Left colon (tissue), 2 donors: ENCODE measurements at places on chromosomes 2 and 18.
A peak's percentile ranks its signal among the peaks of the same experiment; 100 is the strongest.

DNA sequence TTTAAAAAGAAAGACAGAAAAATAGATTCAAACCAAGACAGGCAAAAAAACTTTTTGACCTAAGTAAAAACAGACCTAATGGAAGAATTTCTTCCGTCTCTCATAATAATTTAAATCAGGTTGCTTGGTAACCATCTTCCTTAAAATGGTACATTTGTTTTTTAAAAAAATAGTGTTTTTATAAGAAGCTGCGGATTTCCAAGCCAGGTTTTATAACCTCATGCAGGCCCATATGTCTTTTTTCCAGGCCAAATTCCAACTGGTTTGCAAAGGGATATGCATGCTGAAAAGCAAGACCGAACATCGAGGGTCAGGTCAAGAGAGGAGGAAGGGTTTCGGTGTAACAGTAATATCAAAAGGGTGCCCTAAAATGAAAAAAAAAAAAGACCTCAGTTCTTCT, 172.9 kb downstream of the MAIP1 start:
- DNase-seq: no peak

DNA sequence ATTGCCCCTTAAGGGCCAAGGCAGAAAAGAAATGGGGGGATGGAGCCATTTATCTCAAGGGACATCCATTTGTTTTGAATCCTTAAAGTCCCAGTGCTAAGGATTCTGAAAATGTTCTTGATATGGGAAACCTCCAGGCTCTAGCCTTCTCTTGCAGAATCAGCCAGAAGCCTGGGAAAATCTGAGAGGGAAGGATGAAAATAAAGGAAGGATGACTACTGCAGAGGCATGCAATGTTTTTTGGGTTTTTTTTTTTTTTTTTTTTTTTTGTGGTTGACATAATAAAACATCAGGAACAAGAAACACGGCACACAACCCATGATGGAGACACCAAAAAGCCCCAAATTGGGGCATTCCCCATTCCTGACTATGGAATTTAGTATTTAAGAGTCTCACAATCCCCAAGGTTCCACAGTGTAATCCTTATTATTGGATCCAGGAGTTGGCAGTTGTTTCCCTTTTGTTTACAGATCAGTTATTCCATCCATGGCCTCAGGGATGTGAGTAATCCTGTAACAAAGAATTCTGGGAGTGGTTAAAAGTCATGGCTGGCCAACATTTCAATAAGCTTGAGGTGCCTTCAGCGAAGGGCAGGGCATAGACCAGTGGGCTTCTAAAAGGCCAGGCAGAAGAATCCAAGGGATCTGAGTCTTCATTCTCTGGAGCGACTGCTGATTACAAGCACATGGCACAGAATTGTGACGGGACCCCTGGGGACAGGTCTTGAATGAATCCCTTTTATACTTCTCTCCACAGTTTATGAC, 337.5 kb downstream of the GULP1 start:
- DNase-seq: no peak

GRCh38 chr2:185507719-185508118, 230.9 kb upstream of the FSIP2 start:
- no peak for DNase-seq

DNA sequence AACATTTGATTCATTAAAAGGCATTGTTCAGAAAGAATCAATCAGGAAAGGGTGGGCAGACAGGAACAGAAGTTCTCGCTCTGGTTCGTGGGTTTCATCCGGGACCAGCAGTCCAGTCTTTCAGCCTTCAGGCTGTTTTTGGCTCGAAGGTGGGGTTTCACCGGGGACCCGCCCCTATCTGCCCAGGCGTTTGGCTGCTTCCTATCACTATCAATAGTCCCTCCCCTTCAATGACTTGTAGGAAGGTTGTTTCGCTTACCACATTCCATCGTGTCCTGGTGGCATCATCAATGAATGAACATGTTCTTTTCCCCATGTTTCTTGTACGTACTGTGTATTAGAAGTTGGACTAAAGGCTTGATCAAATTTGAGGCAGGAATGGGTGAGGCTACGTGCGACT, 130.3 kb downstream of the NEDD4L start:
- no peak for DNase-seq

- DNase-seq: peak; percentile 77
Observed at GRCh38 chr2:172103471-172104272, 972 bp upstream of the DLX2 start.

GRCh38 chr2:62321380-62322289, 125.7 kb downstream of the B3GNT2 start:
- no peak for DNase-seq

DNA sequence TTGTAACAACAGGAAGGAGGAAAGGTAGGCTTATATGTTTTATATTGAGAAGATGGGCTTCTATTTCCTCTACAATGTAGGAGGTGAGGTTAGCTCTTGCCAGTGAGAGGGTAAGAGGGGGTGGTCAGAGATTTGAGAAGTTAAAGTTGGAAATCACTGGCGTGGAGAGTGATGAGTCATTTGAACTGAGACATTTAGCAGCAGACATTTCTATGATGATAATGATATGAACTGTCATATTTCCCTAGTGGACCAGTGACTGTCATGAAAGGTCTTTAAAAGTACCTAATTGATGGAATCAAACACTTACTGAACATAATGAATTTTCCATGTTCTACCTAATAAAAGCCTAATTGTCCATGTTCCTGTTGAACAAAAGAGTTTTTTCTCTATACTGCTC, 126.1 kb downstream of the FAM161A start:
- DNase-seq: no peak

DNA sequence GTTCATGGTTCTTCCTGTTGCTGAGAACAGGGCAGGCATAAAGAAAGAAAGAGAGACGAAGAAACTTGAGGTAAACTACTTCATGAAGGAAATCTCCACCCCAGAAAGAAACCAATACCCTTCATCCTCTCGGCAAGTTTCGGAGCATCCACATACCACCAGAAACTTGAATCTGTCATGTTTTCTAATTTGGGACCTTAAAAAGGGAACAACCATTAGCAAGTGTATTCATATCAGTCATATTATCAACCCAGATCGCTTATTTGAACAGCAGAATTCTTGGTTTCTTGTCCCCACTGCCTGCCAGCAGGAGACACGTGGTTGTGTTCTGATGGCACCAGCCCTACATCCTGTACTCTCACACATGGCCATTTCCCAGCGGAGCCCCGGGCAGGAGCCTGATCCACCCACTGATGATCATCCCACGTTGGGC, 53.2 kb upstream of the FZD7 start:
- no peak for DNase-seq

DNA sequence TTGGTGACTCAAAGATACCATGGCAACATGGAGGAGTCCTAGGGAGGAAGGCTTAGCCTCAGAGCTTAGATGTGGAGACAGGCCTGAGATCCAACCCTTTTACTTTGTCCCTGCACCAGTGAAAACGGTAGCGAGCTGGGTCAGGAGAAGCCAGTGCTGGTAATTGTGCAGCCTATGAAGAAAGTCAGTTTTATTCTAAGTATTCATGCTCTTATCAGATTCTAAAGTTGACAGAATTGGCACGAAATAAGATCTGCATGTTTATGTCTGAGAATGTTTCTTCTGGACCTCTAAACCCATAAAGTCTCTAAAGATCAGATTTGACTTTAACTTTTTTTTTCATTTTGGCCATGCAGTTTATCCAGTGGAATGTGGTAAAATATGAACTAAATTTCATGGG, 93.8 kb downstream of the SCG2 start:
- no peak for DNase-seq

DNA sequence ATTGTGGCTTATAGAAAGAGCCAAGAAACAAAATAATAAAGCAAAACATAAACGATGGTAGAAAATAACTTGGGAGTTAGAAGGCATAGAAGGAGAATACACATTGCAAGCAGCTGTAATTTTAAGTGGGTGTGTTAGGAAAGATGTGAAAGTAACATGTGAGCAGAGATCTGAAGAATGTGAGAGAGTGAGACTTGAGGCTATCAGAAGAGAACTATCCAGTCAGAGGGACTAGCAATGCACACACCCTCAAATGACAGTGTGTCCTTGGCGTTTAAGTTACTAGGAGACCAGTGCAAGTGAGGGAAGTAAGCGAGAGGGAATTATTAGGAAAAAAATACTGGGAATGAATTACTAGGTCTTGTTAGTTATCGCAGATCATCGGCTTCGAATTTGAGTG, 304.9 kb downstream of the DSEL start:
- DNase-seq: no peak

DNA sequence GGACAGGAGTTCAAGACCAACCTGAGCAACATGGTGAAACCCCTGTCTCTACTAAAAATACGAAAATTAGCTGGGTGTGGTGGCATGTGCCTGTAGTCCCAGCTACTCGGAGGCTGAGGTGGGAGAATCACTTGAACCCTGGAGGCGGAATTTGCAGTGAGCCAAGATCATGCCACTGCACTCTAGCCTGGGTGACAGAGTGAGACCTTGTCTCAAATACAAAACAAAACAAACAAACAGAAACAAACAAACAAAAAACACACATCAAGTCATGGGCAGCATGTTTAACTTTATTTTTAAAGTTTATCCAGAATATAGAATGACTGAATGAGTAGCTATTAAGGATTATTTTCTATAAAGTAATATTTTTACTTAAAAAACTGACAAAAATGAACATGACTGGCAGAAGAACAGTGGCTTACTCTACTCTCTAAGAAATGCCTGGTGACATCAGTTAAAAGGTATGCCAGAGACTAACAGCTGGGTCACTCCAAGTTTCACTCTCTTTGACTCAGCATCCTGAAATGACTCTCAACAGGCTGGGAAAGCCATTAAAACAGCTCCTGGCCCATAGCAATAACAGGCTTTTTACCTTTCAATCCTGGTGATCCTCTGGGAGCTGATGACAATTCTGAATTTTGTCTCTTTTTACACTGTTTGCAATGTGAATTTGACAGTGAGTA, 281.6 kb upstream of the STON1 start:
- DNase-seq: no peak

- DNase-seq: no peak
Observed at GRCh38 chr2:214529021-214529420, 118.2 kb downstream of the VWC2L start.

DNA sequence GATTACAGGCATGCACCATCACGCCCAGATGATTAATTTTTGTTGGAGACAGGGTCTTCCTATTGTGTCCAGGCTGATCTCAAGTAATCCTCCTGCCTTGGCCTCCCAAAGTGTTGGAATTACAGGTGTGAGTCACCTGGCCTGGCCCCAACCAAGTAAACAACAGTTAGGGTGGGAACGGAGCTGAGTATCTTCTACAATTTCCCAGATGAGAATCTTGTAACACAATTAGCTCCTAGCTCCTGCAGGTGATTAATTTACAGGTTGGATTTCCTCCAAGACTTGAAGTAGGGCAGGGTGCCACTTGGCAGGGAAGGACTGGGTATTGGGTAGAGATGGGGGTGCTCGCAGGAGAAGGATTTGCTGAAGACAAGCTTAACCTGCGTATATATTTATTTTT, 17.8 kb downstream of the NLRC4 start:
- DNase-seq: no peak
